ENCODE measurements at places on chromosomes 1 and 21.

GRCh38 chr1:119253366-119253765 is 112.9 kb upstream of the WARS2 start:
- DNase-seq = peak; percentile 22

GRCh38 chr21:35922618-35923017 is 137.7 kb downstream of the SETD4 start:
- no peak for DNase-seq

DNA sequence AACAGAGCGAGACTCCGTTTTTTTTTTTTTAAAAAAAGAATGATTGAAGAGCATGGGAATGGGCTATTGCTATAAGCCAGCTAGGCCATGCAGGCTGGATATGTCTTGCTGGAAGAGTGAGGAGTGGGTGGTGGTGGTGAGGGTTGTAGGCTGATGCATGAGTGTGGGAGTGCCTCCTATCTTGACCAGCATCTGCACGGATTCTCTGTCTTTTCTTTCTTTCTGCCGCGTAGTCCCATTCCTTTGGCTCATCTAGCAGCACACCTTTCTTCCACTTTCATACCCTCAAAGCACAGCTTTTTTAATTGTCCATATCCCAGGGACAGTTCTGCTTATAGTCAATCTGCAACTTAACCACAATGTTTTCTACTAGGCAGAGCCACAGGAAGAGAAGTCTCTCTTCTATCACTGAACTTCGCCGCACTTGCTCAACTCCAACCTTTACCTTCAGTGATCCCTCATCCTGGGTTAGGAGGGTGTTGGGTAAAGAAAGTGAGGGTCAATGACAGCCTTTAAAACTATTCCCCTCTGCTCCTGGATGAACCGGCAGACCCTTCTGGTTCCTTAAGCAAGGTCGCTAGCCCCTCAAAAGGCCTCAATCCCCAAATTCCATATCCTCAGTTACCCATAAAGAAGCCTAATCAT is 15.2 kb downstream of the ADCY10 start:
- no peak for DNase-seq

DNA sequence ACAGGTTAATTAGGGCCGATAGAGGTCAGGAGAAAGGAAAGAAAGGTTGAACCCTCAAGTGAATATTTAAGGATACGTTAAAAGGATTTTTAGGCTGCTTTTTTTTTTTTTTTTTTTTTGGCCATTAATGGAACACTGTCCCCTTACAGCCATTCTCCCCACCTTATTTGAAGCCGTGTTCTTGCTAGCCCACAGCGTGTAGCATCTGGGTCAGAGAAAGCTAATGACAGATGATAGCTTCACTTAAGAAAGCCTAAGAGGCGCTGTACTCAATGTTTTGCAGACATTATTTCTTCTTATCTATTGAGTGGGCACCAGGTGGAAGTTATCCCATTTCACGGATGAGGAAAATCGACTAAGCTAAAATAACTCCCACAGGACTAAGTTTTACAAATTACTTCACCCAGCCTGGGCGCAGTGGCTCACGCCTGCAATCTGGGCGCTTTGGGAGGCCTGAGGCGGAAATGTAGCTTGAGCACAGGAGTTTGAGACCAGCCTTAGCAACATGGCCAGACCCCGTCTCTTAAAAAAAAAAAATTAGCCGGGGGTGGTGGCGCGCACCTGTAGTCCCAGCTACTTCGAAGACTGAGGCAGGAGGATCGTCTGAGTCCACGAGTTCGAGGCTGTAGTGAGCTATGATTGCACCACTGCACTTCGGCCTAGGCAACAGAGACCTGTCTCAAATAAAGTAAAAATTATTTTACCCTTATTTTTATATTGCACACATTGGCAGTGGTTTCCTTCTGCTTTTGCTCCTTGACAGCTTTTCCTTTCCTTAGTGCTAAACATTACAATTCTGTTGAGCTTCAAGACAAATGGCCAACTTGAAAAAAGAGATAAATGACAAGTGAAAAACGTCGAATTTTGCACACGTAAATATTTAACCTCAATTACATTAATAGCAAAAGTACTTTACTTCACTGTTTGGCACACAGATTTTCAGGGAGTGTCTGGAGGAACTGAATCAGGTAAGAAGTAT is 1.1 kb upstream of the PHTF1 start:
- no peak for DNase-seq

DNA sequence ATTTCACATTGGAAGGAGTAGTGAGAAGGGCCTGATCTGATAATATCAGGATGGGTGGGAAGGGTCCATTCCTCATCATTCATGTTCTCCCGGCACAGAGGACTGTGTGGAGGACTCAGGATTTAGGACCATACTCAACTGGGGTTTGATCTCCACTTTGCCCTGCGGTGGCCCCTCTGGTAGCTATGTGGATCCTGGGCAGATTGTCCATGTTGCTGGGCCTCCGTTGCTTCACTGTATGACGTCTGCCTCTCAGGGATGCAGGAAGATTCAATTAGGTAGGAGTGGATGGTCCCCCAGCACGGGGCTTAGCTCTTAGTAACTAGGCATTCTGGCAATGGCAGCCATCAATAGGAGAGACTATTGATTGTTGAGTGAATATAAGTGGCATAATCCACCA is 2.3 kb downstream of the ETS2 start:
- DNase-seq = no peak

DNA sequence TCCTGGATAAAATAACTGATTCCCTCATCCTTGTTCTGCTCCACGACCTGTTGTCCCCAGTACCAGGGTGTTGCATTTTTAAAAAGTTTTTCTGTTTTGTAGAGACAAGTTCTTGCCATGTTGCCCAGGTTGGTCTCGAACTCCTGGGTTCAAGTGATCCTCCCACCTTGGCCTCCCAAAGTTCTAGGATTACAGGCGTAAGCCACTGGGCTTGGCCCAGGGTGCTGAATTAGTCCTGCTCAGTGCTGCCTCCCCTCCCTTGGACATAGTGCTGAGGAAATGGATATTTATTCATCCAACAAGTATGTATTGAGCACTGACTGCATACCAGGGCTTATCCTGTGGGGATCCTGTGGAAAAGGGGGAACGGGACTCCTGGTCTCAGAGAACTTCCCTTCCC is 126.4 kb downstream of the PTPRU start:
- no peak for DNase-seq

DNA sequence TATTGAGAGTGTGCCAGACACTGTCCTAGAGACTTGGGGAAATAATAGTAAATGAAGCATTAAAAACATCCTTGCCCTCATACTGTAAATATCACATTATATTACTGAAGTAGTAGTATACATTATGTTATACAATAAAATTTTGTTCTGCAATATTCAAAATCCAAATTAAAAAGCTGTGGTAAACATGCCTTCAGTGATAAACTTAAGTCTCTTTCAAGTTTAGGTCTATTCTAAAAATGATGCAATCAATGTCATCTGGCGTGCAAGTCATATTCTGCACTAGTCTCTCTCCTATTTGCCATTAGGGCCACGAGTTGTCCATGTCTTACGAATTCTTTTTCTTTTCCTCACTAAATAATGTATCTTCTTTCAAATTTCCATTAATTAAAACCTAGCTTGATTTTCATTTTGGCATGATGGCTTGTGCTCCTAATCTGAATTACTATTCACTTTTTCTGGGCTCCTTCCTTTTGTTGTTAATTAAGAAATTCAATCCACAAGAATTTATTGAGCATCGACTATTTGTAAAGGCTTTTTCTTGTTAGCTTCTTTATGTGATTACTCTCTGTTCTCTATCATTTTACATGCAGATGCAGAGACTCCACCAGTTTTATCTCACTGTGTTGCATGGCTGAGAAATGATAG is 130.7 kb downstream of the COQ8A start:
- peak; percentile 19 for DNase-seq

- no peak for DNase-seq
These were observed 51.3 kb downstream of the KCND3 start for GRCh38 chr1:111938123-111938522.

DNA sequence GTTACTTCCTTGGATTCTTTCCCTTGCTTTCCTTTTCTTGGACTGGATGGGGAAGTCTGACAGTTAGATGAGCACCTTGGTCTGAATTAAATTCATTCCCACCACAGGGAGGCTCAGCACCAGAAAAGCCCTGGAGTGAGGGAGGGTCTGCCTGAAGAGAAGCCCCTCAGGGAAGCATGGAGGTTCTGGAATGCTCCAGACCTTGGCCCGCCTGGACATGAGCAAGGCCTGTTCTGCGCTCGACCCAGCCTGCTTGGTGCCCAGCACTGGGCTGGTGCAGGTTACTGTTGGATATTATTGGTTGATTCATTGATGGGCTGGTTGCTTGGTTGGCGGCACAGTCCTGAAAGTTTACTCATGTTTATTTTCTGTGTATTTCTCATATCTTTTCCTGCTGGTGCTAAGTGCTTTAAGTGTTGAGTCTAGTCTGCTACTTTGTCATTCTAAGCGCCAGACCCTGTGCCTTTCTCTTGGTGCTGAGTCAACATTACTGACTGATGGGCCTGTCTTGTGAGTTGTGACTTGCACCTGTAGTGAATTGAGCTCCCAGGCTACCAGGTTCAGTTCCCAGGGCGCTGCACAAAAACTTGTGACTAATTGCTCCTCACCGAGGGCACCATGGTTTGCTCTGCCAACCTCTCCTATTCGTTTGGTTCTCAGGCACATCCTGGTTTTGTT is 538.5 kb downstream of the KIF26B start:
- DNase-seq = no peak

DNA sequence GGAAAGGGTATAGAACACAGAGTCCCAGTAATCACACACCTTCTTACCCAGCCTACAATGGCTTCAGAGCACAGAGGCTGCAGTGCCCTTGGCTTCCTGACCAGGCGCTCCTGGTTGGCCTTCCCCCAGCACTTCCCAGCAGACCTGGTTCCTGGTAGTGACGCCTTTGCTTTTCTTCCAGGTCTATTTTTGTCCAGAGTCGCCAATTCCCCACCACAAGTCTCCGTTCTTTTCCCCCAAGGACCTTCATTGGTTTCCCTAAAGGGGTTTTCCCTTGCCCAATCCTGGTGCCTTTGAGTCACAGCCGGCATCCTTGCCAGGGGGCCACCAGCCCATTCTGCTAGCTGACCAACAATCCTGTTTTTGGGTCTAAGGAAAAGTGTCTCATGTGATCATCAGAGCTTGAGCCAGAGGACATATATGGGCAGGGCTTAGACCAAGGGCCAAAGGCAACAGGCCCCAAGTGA is 84.8 kb downstream of the KCNJ15 start:
- peak; percentile 71 for DNase-seq

DNA sequence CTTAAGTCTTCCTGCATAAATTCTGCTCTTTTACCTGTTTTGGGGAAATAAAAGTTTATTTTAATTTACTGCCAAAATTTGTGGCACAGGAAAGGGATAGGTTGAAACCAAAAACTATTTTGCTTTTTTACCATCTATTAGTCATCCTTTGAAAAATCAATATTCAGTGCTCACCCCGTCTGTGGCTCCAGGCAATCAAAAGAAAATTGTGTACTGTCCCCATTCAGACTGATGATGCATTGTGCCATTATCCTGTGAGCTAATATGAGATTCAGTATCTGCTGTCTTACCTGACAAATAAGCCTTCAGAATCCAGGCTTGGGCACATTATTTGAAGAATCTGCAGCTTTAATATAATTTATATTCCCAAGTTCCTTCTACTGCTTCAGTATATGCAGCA is 650.7 kb downstream of the KIF26B start:
- DNase-seq = no peak

- peak; percentile 60 for DNase-seq
These were observed 674.5 kb upstream of the CXADR start for GRCh38 chr21:16838331-16838730.

DNA sequence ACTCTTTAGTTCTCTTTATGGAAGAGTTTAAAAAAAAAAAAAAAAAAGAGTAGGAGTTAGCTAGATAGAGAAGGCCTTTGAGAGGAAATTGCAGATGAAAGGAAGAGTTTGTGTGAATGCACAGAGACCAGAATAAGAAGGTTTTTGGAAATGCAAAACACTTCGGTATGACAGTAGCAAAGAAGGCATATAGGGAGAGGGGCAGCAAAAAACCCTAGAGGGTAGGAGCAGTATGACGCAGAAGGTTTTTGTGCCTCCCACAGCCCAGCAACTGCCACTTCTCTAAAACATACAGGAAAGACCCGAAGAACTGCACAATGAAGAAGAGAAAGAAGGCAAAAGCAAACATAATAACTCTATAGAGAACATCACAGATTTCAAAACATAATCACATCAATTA is 84.3 kb downstream of the WDR64 start:
- DNase-seq = no peak

GRCh38 chr1:61278966-61279365 is 196.6 kb downstream of the NFIA start:
- no peak for DNase-seq

DNA sequence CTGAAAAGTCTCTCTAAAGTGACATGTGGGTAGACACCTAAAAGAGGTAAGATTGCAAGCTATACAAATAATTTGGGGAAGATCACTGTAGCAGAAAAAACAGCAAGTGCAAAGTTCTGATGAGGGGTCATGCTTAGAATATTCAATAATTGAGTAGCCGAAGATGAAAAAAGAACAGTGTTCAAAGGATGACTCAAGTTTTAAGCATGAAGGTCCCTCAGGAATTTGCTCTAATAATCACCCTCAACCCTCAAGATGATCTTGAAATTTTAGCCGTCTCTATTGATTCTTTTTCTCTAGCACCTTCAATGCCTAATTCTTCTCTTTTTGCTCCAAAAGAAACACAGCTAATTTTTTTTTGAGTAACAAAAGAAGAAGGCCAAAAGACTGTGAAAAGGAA is 190.6 kb upstream of the ZNHIT6 start:
- no peak for DNase-seq

DNA sequence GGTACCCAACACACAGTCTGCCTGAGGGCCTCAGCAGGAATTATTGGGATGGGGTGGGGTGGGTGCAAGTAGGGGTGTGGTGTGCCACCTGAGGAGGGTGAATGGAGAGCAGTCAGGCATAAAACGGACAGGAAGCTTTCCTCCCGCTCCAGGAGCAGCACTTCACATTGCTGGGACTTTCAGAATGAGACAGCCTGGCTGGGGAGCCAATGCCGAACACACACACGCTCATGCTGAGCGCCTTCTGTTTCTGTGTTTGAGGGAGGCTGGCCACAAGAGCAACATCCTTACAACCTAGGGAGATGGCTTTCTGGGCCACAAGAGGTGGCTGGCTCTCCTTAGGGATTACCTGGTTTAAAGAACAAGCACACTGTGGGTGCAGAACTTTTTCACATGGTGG is 98.0 kb downstream of the LAMC2 start:
- no peak for DNase-seq

GRCh38 chr1:210092366-210092765 is 140.2 kb upstream of the SERTAD4 start:
- DNase-seq = no peak

- DNase-seq = peak; percentile 99
These were observed 95.6 kb downstream of the LAMC2 start for GRCh38 chr1:183281553-183282091.

Data from fibroblast of the aortic adventitia (primary cell).